Putamen (tissue), 1 donor: ENCODE measurements at places on chromosomes 11 and 22.
A peak's percentile ranks its signal among the peaks of the same experiment; 100 is the strongest.

GRCh38 chr11:3085052-3085451 lies 27.8 kb upstream of the CARS1 start:
- DNase-seq: no peak

GRCh38 chr22:27347951-27348350 lies 453.6 kb downstream of the MN1 start:
- no peak for DNase-seq

DNA sequence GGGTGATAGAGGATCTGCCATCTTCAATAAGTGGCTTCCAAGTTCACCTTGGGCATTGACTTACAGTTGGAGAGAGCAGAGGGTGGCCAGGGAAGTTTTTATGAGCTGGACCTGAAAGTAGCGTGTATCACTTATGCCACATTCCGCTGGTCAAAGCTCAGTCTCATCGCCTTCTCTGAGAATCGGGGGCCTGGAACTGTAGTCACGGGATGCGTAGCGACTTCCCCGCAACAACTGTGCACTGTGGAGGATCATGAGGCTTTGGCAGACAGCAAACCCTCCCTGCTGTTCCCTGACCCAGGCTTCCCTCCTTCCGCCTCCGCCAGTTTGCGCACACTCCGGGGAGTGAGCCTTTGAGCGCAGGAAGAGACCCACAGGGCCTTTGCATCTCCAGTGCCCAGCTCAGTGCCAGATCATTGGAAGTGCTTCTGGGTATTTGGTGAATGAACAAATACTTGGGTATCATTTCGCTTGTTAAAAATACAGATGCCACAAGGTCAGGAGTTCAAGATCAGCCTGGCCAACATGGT lies 95.5 kb downstream of the CEP164 start:
- no peak for DNase-seq

GRCh38 chr11:35983981-35984380 lies 40.1 kb downstream of the LDLRAD3 start:
- no peak for DNase-seq

DNA sequence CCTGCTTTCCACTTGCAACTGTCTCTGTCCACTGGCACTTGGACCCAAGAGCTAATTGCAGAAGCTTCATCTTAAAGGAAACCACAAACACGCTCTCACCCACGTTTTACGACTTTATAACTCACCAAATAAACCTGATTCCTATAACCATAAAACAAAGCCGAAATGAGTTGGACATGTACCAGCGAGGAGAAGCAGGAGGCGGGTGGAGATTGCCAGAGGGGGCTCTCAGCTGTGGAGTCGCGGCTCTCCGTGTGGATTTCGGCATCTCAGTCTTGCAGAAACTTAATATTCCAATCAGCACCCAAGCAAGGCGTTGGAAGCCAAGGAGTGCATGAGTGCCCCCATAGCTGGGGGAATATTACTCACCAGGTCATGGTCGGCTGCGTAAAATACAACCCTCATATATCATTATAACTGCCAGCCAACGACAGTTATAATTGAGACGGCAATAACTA lies 483.6 kb downstream of the MN1 start:
- peak; percentile 38 for DNase-seq

- DNase-seq: peak; percentile 88
Observed at GRCh38 chr11:84316866-84317555, 1030.8 kb upstream of the CCDC90B start.
